ENCODE measurements at places on chromosomes 16 and 17.
A peak's percentile ranks its signal among the peaks of the same experiment; 100 is the strongest.

GRCh38 chr16:12395268-12395667, 408.4 kb downstream of the CPPED1 start:
- DNase-seq: no peak

- no peak for DNase-seq
Observed at GRCh38 chr16:26247063-26247462, 555.3 kb downstream of the HS3ST4 start.

DNA sequence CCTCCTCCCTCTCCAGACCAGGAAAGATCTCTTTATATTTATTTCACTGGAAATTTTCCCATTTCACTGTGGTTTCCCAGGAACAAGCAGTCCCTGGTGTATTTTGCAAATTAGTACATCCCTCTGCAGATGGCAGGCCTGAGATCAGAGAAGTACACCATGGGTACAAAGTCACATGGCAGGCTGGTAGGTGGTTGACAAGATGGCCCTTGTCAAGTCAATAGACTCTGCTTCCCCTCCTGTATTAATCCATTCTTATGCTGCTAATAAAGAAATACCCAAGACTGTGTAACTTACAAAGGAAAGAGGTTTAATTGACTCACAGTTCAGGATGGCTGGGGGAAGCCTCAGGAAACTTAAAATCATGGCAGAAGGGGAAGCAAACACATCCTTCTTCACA, 51.6 kb upstream of the KSR1 start:
- no peak for DNase-seq

GRCh38 chr17:80294210-80294609, 33.6 kb downstream of the RNF213 start:
- DNase-seq: no peak

- DNase-seq: no peak
Observed at GRCh38 chr17:34301986-34302385, 16.4 kb downstream of the CCL11 start.

GRCh38 chr16:81695321-81696165, 83.5 kb upstream of the PLCG2 start:
- no peak for DNase-seq

- DNase-seq: no peak
Observed at GRCh38 chr16:68223072-68223471, 12.9 kb downstream of the ESRP2 start.

DNA sequence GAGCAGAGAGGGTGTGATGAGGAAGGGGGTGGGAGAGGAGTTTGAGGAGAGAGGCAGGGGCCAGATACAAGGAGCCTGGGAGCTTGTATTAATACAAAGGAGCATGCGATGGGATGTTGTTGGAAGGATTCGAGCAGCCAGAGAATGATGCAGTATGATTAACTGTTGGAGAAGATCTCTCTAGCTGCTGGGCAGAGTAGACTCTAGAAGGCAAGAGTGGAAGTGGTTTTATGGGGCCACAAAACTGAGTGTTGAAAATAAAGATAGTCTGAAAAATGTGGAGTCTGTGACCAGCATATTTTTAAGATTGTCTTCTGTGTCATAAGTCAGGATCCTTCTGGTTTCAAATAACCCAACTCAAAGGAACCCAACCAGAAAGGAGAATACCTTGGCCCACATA, 98.3 kb downstream of the MSI2 start:
- no peak for DNase-seq

DNA sequence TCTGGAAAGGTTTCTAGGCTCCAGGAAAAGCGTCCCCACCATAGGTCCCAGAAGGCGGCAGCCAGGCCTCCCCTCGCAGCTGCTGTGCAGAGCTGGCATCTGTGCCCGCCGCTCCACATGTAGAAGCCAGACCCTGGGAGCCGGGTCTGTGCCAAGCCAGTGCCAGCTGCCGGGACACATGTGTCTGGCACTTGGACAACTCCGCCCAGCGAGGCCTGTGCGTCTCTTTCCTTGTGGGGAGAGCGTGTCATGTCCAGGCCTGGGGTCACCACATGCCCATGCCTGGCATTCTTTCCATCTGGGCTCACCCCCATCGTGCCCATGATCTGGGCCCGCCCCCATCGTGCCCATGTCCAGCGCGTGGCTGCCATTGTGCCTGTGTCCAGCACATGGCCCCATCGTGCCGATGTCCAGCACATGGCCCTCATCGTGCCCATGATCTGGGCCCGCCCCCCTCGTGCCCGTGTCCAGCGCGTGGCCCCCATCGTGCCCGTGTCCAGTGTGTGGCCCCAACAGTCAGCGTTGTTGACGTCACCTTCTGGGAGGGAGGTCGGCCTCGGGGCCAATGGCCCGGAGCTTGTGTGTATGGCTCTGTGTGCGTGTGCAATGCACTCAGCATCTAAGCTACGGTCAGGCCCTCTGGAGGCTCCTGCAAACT, 13.3 kb upstream of the ACSF3 start:
- no peak for DNase-seq

- DNase-seq: no peak
Observed at GRCh38 chr16:5776876-5777275, 679.3 kb upstream of the EEF2KMT start.

DNA sequence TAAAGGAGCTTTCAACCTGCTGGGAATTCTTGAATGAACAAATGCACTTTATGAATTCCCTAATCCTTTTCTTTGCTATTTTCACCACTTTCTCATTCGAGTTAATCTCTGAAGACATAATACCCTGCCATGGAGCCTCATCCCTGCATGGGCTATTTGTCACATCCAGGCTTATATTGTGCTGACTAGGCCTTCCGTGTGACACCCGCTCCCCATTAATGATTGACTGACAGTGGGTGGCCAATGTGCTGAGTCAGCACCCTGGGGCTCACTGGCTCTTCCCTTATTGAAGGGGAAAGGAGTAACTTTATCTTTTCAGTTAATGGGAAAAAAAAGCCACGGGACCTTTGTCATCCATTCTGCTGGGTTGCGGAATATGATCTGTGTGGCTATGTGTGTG, 1024.8 kb upstream of the EEF2KMT start:
- DNase-seq: no peak

GRCh38 chr16:79777679-79778078, 177.1 kb upstream of the MAF start:
- no peak for DNase-seq

DNA sequence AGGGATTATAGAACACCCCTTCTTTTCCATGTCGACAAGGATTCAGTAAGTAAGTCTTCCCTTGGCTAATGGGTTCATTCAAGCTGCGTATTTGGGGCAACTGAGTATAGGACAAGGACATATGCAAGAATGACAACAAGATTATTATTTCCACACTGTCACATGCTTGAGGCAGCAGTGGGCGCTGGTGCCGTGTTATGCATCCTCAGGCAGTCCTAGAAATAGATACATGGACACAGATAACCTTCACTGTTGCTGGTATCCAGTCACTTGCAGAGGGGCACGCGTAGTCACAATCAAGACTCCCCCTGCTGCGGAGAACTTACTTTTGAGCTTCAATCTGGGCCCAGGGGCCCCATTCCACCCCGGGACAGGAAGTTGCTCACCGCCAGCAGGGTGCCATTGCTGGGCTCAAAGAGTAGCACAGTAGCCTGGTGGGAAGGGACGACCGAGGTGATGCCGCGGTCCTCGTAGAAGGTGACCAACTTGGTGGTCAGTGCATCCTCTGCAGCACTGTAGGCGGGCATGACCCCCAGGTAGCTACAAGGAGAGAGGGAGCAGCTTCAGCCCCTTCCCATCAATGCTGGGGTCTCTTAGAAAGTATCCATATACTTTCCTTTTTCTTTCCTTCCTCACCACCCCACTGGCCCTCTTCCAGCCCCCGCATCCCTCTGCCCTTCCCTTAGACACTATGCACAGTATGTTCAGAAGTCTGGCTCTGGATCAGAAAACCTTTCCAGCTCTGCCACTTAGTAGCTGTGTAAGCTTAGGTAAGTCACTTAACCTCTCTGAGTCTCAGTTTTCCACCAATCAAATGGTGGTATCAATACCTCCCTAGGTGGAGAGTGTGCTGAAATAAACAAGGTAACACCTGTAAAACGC, 804 bp downstream of the CRYM start:
- no peak for DNase-seq

DNA sequence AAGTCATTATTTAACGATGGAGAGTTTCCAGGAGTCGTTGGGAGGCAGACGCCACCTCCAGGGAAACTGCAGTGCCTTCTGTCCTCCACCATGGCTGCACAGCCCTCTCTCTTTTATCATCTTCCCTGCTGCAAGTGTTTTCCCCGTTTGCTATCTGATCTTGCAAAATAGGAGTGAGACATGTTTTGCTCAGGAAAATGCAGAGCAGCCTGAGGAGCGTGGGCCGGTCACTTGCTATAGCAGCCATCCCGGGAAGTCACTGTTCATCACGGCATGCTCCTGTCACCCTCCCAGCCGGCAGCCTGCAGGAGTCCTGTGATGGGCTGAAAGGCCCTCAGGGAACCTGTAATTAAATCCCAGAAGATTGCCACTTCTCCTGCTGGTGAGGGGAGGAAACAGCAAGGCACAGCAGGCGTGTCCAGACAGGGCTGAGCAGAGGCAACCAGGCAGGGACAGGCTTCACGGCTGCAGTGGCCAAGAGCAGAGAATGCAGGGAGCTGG, 143.1 kb downstream of the GSG1L start:
- peak; percentile 74 for DNase-seq

DNA sequence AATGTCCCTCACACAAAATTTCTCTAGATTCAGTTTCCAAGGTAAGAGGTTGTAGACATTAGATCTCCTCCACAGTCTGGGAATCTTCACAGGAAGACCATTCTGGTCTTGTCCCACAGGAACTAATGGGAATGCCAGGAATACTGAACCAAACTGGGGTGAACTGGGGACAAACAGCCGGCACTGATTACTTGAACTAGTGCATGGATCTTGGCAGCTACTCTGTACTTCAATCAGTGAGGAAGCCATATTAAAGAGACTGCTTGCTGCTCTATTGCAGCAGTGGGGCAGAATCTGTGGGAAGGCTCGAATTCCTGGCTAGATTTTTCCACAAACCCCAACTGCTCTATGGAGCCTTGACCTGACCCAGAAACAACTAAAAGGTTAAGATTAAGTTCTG, 268.9 kb upstream of the AXIN2 start:
- no peak for DNase-seq

DNA sequence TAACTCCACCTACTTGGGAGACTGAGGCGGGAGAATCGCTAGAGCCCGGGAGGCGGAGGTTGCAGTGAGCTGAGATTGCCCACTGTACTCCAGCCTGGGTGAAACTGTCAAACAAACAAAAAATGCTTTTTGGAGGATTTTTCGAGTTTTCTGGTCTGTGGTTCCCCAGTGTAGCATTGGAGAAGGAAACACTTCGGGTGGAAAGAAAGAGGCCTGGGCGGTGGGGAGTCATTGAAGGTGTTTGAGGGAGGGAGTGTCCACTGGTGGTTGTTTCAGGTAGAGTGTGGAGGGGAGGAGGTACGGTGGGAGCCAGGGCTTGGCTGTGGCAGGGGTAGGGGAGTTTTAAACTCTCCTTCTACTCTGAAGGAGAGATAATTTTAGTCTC, 1.2 kb downstream of the RNF213 start:
- DNase-seq: no peak

GRCh38 chr16:83923581-83924365, 24.9 kb downstream of the MLYCD start:
- no peak for DNase-seq

GRCh38 chr16:85172455-85173145, 60.3 kb upstream of the CIBAR2 start:
- DNase-seq: peak; percentile 60

DNA sequence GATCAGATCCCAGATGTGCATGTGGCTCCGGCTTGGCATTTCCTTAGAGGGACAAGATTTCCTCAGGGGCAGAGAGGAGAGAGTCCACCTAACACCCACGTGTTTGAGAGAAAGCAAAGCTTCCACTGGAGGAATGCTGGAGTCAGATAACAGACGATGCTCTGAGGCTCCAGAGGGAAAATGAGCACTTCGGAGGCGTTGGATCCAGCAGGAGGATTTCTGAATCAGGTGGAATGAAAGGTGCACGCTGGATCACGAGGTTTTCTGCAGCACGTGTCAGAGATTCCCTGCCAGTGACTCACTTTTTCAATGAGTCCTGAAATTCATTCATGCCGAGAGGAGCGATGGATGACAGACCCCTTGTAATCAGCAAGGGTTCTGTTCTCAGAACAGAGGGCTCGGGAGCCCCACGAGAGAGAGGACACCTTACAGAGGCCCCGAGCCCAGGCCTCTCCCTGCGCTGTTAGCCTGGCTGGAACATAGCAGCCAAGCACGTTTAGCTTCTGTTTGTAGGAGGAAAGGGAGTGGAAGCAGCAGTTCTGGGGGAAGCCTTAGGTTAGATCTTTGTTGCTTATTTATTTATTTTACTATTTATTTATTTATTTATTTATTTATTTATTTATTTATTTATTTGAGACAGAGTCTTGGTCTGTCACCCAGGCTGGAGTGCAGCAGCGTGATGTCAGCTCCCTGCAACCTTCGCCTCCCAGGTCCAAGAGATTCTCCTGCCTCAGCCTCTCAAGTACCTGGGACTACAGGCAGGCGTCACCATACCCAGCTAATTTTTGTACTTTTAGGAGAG, 49.3 kb upstream of the JPH3 start:
- DNase-seq: no peak

GRCh38 chr16:84418056-84418849, 49.9 kb downstream of the ATP2C2 start:
- DNase-seq: no peak

DNA sequence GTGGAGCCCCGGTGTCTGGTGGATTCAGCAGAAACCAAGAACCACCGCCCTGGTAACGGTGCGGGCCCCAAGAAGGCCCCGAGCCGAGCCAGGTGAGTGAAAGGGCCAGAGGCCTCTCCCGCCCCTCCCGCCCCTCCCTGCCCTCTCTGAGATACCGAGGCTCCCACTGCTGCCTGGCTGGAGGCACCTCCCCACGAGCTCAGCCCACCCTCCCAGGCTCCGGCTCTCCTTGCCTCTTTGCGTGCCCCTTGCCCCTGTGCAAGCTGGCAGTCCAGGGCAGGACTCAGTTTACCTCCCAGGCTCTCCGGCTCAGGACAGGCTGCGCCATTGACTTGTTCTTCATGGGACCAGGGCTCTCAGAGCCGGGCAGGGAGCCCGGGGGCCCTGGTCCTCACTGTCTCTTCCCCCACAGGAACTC, 14.1 kb upstream of the MYO15B start:
- DNase-seq: no peak

GRCh38 chr17:35298639-35299038, 55.8 kb downstream of the SLFN5 start:
- no peak for DNase-seq
